ENCODE measurements at places on chromosomes 6 and 20.
A peak's percentile ranks its signal among the peaks of the same experiment; 100 is the strongest.

GRCh38 chr6:79564636-79565035 is 27.4 kb upstream of the LCA5 start:
- no peak for DNase-seq

- DNase-seq, result no peak
Measured at GRCh38 chr6:128558021-128558420, 37.6 kb upstream of the PTPRK start.

GRCh38 chr6:109170333-109170732 is 75.0 kb downstream of the CEP57L1 start:
- DNase-seq, result no peak

DNA sequence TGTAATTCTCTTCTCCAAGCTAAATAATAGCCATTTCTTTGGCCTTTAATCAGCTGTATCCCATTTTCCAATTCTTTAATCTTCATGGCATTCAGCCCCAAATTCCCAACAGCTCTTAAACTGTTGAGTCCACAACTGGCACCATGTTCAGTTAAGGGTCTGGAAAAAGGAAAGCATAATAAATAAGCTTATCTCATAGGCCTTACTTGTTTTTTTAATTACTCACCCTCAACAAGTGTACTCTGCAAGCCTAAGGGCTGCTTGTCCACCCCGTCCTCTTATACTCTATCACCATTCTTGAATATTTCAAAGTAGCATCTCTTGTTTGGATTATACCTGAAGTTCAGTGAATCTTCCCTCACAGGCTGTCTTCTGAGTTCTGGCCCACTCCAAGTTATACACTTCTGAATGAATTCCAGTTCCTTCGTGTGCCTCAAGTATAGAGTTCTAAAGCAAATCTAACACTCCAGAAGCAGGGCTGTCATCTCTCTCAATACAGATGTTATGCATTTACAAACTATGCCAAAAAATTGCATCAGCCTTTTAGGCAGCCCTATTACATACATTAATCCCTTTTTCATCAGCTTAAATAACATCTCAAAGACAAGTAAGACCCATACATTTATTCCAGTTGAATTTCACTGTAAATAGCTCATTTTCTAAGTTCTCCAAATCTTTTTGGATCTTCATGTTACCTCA is 98.7 kb downstream of the COL21A1 start:
- DNase-seq, result no peak

GRCh38 chr6:64679416-64679815 is 1027.6 kb downstream of the EYS start:
- DNase-seq, result no peak

- DNase-seq, result no peak
Measured at GRCh38 chr20:51586005-51586440, 43.5 kb upstream of the NFATC2 start.

GRCh38 chr6:43775535-43775885 is 5.5 kb downstream of the VEGFA start:
- no peak for DNase-seq

DNA sequence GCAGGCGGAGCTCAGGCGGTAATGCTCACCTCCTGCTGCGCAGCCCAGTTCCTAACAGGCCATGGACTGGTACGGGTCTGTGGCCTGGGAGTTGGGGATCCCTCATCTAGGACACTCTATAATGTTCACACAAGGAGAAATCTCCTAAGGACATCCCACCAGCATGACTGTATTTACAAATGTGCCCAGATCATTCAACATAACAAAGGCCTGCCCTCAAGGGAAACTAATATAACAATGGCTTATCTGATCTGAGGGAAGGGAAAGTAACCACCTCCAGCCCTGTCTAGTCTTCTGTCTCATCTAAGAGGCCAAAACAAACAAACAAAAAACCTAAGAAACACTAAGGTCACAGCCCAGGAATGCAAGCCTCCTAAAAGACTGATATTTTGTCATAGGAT is 232.8 kb downstream of the RNGTT start:
- no peak for DNase-seq

- no peak for DNase-seq
Measured at GRCh38 chr6:69887026-69887425, 20.7 kb downstream of the COL19A1 start.

GRCh38 chr20:63135411-63135810 is 80.5 kb downstream of the YTHDF1 start:
- DNase-seq, result no peak

DNA sequence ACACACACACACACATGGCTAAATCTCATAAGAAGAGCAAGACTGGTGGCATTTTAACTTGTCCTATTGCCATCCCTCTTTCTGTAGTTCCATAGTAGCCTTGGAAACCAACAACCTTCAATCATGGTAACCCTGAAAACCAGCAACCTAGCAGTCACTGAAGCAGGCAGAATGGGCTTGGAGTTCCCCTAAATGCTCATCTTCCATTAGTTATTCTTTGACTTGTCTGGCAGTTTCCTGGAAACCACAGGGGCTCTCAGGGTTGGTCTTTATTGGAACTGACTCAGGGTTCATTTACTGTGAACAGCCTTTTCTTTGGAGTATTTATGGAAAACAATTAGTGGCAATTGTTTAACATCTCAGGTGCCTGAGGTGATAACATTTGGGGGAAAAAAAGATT is 19.4 kb upstream of the BRPF3 start:
- no peak for DNase-seq

- no peak for DNase-seq
Measured at GRCh38 chr20:44171775-44172571, 15.0 kb downstream of the JPH2 start.

DNA sequence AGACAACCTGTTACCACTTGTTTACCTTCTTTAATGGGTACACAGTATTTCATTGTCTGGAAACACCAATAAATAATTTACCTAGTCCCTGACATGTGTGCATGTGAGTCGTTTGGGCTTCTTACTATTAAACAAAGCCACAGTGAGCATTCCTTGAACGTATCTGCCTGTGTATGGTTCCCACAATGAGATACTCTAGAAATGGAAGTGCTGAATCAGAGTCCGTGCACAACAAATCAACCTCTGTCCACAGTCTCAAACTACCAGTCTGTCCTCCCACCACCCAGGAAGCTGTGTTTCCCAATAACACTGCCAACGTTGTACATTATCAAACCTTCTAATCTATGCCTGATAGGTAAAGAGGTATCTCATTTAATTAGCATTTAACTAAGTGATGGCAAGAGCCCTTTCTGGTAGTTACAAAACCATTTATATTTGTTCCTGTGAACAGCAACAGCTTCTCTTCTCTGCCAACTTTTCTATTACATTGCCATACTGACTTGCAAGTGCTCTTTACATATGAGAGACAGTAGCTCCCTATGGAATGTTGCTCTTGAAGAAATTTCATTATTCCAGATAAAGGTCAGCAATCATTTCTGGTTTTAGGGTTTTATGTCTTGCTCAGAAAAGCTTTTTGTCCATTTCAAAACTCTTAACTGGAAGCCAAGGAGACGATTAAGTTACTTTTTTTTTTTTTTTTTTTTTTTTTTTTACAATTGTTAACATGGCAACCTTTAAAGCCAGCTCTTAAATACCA is 14.7 kb downstream of the JAG1 start:
- DNase-seq, result no peak

DNA sequence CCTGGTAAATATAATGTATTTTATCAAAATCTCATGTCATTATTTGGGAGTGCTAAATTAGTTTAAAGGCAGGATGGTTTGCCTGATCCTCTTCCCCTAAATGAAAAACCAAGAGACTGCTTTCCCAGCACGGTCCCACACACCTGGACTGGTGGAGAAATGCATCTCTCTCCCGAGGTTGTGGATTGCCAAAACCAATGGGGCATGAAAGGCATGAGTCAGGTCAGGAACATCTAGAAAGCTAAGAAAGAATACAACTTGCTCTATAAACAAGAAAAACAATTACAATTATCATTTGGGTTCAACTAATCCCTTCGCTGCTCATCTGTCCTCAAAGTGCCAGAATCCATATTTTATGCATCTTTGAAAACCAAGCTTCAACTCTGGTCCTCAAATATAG is 308.3 kb upstream of the IRAK1BP1 start:
- no peak for DNase-seq

GRCh38 chr6:47288267-47289090 is 21.2 kb downstream of the TNFRSF21 start:
- no peak for DNase-seq

DNA sequence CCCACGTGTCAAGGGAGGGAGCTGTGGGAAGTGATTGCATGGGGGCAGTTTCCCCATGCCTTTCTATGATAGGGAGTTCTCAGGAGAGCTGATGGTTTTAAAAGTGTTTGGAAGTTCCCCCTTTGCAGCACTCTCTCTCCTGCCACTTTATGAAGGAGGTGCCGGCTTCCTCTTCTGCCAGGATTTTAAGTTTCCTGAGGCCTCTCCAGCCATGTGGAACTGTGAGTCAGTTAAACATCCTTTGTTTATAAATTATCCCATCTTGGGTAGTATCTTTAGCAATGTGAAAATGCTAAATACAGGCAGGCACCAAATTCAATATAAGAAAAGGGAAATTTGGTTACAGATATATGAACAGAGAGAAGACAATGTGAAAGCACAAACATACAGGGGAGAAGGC is 96.4 kb upstream of the EPHA7 start:
- no peak for DNase-seq

GRCh38 chr20:53929974-53930650 is 140.3 kb downstream of the BCAS1 start:
- no peak for DNase-seq

GRCh38 chr6:153145591-153145990 is 14.5 kb upstream of the RGS17 start:
- DNase-seq, result peak; percentile 89

- no peak for DNase-seq
Measured at GRCh38 chr6:90286884-90287488, 9.7 kb downstream of the BACH2 start.

DNA sequence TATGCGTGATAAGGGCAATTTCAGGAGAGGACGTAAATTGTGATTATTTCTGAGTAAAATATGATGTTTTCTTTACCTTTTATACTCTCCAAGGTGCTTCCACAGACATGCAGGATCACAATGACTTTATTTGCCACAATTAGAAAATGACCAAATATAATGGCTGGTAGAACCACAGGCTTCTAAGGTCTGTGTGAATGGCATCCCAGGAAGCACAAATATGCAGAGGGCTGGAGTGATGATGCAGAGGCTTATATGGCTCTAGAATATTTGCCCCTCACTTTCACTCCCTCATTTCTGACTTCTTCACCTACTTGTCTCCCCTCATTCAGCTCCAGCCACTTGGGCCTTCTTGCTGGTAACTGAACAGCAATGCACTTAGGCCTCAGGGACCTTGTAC is 502.1 kb upstream of the MAP3K7 start:
- DNase-seq, result no peak

GRCh38 chr6:134425513-134425912 is 107.6 kb upstream of the SGK1 start:
- DNase-seq, result no peak

DNA sequence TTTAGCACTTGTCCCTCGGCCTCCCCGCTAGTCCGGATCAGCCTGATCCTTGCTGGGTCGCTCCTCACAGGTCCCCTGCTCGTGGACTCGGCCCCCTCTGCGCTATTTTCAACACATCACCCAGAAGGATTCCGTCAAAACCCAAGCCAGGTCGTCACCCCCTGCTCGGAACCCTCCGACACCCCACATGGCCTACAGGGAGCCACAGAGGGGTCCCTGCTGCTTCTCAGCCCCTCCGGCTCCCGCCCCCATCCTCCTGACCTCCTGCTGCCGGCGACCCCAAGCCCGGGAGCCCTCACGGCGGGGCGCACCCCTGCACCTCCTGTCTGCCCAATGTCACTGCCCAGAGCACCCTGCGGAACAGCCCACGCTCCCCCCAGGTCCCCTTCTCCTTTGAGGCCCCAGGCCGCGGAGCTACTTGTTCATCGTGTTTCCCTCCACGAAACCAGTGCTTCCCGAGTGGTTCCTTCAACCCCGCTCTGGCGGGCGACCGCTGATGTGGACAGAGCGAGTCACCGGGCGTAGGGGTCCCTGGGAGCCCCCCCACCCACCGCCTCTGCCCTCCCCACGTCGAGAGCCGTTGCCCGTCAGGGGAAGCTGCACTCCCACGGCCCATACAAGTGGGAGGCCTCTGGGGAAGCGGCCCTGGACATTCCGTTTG is 638 bp upstream of the MYL9 start:
- no peak for DNase-seq

DNA sequence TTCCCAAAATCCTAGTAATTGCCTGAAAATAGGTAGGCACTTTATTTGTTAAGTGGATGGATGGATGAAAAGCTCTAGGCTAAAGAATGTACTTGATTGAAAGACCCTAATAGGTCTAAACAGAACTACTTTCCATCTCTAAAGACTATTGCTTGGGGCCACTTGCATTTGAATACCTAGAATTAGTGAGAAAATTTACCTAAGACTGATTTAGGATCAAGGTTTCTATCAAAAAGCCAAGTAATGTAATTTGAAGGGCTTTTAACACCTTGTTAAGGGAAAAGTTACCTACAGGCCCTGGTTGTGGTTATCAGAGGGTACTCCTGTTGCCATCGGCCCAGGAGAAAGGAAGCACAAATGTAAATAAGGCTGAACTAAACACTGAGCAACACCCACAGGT is 580.7 kb downstream of the LMBRD1 start:
- DNase-seq, result no peak

GRCh38 chr6:37980222-37980595 is 160.7 kb downstream of the ZFAND3 start:
- DNase-seq, result no peak

DNA sequence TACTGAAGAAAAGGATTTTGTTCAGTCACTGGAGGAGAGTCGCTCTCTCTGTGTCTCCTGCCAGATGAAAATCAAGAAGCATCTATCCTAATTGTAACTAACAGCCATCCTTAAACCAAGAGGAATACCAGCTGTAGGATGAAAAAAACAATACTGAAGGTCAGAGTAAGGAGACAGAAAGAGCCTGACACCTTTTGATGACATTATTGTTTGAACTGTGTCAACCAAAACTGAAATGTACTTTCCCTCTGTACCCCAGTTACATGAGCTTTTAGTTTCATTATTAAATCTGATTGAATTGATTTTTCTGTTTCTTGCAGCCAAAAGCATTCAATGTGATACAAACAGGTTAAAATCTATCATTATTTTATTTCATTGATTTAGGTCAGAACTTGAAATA is 17.2 kb upstream of the BTBD9 start:
- DNase-seq, result no peak

DNA sequence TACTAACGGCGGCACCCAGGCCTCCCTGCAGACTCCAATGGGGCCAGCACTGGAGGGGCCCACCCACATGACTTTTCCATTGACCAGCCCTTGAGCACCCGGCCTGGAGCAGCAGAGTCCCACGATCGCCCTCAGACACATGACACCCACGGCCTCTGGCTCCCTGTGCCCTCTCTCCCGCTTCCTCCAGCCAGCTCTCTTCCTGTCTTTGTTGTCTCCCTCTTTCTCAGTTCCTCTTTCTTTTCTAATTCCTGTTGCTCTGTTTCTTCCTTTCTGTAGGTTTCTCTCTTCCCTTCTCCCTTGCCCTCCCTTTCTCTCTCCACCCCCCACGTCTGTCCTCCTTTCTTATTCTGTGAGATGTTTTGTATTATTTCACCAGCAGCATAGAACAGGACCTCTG is 26.1 kb upstream of the FANCE start:
- DNase-seq, result no peak

All from NCI-H187 (cell line).